ENCODE measurements at places on chromosomes 5 and 9.

DNA sequence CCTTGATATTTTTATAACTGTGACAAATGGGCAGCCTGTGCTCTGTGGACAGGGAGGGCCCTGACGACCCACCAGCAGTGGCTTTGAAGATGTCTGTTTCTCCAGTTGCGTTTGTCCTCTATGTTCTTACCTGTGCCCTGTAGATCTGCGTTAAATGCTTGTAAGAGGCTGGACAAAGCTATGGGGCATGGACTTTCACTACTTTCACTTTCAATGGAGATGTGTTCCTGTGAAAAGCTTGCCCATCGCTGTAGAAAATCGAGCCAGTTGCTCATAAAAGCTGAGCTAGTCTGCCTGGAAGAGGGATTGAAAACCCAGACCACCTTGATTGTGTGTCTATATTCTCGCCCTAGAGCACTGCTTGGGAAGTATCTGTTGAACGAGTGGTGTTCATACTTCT lies 74.1 kb downstream of the PSAT1 start:
- DNase-seq = no peak

DNA sequence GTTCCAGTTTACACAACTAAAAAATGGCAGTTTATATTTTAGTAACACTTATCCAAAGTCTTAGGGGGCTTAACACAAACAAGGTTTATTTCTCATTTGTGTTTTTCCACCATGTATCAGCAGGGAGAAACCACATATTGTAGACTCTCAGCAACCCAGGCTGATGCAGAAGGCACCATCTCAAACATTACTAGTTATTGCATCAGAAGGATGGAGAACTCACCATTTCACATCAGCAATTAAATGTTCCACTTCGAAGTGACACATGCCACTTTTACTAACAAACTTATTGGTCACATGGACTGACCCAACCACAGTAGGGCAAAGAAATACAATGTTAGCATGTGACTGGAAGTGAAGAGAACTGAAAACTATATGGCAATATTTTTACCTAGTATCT lies 22.5 kb upstream of the SMC2 start:
- no peak for DNase-seq

- DNase-seq = no peak
Measured at GRCh38 chr9:134483361-134484184, 157.3 kb downstream of the RXRA start.

GRCh38 chr5:107799306-107799705 lies 128.6 kb upstream of the EFNA5 start:
- DNase-seq = no peak

DNA sequence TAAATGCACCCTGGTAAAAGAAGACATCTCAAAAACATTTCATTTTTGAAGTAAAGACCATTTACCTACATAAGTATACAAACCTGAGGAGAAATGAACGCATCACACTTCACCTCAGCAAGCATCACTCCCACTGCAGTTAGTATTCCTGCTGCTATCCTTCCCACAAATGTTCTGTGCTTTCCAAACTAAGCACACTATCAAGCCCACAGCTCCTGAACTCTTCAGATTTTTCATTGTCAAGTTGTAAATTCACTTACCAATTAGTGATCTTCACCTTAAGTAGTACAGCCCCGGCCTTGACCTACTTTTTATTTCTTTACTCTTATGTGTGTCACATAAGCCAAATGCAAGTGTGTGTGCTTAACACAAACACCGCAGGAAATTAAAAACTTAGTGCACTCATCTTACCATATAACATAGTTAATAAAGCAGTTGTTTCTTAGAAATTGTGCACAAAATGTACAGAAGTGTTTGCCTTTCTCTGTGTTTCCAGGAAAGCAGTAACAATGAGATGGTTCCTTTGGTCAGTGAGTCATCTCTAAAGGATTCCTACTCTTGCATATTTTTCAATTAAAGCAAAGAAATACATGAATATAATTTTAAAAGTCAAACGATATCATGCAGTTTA lies 169.4 kb downstream of the APBA1 start:
- DNase-seq = no peak

DNA sequence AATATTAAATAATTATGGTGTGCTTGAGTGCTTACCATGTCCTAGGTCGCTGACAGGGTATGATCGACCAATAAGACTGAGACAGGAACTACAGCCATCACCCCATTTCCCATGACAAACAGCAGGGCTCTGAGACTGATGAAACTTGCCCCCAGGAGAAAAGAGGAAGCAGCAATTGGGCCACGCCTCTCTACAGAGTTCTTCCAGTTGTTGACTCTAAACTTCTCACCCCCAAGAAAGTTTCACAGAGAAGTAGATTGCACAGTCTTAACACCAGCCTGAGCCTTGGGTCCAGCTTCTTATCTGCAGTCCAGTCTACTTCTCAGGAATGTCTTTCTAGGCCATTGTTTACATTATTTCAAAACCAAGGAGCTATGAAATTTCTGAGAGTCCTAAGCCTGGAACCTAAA lies 182.2 kb upstream of the ANKRD55 start:
- no peak for DNase-seq

DNA sequence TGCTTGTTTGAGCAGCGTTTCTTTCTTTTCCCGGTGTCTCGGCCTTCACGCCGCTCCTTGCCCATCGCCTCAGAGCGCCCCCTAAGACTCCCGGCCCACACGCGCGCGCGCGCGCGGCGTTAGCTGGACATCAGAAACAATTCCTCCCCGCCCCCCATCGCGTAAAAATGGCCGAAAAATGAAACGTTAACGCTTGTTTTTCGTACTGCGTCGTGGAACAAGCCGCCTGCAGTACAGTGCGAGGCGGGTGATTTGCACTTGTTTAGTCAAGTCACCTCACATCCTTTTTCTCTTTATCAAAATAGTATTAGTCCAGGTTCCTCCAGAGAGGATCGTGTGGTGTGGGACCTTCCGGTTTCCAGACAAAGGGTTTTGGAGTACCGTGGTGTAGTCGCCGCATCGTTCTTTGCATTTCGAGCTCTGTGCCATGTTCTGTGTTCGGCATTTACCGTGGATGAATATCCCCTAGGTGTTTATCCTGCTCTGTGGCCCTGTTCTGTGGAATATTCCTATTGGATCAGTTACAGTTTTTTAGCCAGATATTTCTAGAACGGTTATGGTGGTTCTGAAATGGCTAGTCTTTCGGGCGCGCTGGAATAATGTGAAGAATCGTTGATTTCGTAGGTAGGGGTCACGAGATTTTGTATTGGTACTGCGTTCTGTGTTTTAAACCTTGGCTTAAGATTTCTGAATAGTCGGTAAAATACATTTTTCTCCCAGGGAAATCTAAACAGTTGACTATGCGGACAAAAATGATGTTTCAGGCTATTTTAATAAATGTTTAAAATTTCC lies 1.0 kb downstream of the MATR3 start:
- peak; percentile 32 for DNase-seq

DNA sequence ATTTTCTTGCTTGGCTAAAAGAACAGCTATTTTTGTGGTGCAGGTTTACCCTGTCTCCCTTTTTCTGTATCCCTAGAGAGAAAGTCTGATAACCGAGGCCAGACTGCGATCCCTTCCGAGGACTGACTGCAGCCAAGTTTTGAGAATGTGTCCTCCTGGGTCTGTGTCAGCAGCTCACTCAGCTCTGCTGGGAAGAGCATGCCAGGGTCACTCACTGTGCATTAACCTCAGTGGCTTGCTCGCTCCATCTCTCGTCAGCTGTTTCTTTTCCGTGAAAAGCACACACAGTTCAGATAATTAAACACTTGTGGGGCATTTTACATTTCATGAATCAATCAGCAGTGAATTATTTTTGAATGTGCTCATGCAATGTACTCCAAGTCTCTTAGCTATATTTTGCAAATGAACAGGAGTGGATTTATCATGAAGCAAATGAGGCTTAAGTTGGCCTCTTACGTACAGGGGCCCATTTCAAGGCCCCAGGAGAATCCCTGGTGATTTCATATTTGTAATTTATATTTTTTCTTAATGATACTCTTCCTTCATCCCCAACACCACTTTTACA lies 252.1 kb downstream of the SMARCA2 start:
- no peak for DNase-seq

DNA sequence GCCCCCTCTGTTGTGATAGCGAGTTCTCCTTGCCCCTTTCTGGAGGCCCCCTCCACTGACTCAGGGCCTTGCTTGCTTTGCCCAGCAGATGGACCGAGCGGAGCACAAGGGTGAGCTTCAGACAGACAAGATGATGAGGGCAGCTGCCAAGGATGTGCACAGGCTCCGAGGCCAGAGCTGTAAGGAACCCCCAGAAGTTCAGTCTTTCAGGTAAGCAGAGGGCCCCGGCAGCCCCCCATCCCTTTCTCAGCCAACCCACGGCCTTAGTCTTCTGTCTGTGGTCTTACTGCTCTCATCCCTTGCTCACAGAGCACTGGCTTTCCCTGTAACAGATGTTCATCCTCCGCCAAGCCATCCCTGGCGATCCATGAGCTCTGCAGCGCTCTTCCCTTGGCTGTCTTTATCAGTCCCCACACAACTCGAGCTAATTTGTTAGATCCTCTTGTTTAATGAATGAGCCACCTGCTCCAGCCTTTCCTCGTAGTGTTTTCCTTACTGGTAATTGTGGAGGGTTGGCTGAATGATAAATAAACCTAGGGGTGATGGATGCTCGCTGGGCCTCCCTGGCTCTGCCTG lies 18.4 kb upstream of the RARS1 start:
- no peak for DNase-seq

- no peak for DNase-seq
Measured at GRCh38 chr9:114386886-114387679, 699 bp downstream of the AKNA start.

- DNase-seq = no peak
Measured at GRCh38 chr9:101437806-101438232, 2.2 kb upstream of the ALDOB start.

DNA sequence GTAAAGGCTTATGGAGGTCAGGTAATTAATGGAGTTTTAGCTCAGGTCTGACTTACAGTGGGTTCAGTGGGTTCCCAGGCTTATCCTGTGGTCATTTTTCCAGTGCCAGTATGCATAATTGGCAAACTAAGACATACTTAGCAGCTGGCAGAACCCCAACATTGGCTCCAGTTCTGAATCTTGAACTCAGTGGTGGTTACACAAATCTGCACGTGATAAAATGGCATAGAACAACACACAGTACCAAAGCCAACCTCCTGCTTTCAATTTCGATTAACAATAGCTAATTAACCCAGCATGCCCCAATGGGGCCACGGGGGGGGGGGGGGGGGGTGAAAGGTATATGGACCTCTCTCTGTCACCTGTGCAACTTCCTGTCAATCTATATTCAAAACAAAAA lies 19.0 kb upstream of the BARX1 start:
- DNase-seq = no peak

GRCh38 chr5:10331341-10331796 lies 22.1 kb upstream of the MARCHF6 start:
- no peak for DNase-seq

DNA sequence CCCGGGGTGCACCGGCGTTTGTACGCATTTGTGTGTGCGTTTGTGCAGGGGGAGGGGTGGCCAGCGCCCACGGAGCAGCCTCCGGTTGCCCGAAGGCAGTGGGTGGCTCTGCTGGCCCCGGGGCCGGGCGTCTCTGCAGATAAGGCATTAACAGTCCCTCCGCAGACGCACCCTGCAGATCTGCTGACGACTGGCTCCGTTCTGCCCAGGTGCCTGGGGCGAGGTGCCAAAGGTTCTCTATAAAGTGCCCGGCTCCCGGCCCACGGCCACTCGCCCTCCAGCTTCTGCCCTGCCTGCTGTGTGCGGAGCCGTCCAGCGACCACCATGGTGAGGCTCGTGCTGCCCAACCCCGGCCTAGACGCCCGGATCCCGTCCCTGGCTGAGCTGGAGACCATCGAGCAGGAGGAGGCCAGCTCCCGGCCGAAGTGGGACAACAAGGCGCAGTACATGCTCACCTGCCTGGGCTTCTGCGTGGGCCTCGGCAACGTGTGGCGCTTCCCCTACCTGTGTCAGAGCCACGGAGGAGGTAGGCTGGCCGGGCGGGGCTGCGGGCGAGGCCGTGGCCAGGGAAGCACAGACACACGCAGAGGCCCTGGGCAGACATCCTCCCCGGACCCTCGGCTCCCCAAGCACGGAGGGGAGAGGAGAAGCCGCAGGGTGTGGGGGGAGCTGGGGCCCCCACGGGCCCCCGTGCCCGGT lies at the start of gene SLC6A19:
Gene SLC6A19, plus strand, starts transcription at position 269 of the 699 bp plus-strand sequence. Its CDS starts 56 bp downstream, at position 325.
- DNase-seq = no peak

GRCh38 chr5:31655491-31655890 lies 16.6 kb downstream of the PDZD2 start:
- DNase-seq = no peak

GRCh38 chr5:121737120-121737519 lies 114.6 kb upstream of the FTMT start:
- DNase-seq = no peak

- DNase-seq = no peak
Measured at GRCh38 chr9:122822938-122823337, 5.5 kb downstream of the PDCL start.

DNA sequence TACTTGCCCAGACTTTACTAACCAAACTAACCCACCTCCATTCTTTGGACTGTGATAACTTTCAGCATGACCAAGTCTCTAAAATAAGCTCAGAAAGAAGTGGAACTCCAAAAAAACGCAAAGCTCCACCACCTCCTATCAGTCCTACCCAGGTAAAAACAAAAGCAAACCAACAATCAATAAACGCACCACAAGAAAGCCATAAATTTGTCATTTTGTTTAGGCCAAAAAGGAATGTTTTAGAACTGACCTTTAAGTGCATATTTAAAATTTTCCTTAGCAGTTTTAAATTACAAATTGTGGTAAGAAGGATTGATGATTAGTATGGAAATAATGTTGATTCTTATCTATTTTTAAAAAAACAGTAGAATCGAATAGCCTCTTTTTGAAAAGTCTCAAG lies 25.5 kb upstream of the TTC23L start:
- DNase-seq = no peak

GRCh38 chr5:133665571-133665970 lies 53.2 kb upstream of the FSTL4 start:
- DNase-seq = no peak

DNA sequence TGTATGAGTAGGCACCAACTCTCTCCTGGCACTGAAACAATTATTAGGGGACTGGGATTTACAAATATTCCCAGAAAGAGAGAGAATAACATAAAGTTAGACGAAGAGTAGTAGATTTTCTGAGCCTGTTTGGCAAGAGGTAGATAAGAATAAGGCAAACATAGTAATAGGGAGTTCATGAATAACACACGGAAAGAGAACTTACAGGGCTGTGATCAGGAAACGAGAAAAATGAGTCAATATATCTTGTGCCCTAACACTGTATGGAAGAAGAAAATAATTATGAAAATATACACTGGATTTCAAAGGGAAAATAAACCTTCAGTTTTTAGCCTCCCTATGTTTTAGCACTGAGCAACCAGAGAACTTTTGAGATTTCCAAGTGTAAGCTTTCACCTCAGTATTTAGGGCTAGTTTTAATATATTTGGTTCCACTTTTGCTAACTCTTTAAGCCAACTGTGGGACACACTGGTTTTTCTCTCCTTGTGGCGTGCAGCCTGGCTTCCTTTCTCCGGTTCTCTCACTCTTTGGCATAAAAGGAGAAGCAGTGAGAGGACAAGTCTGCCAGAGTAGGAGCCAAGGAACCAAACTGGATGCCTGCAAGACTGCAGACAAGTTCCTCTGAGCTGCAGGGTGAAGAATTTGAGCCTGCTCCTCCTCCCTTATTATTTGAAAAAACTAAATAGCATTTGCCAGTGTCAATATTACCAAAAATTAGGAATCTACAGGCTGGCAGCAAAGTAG lies 6.6 kb upstream of the KCNN2 start:
- DNase-seq = no peak

GRCh38 chr5:35194635-35195471 lies 35.4 kb downstream of the PRLR start:
- DNase-seq = no peak

GRCh38 chr5:61866930-61867329 lies 439.1 kb upstream of the KIF2A start:
- no peak for DNase-seq

GRCh38 chr5:177329883-177330282 lies 18.2 kb upstream of the MXD3 start:
- no peak for DNase-seq

- DNase-seq = no peak
Measured at GRCh38 chr5:103385722-103386121, 127.2 kb downstream of the MACIR start.
